Skin of body (tissue), 3 donors: ENCODE measurements at places on chromosomes 16 and 17.

GRCh38 chr17:57256708-57257112, 387 bp downstream of the MSI2 start:
- no peak for DNase-seq

DNA sequence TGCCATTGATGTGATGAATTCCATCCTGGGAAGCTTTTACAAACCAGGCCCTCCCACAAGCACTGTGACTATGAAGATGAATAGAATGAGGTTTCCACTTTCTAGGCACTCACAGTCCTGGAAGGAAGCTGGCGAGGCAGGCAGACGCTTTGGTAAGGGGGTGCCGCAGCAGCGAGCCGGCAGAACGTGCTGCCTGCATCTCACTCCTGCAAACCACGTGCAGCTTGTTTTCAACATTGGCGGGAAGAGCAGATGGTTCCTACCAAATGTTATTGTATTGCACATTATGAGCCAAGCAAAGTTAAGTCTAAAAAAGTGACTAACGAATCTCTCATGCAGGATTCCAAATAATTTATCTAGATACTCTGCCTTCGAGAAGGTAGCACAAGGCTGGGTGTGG, 3.7 kb upstream of the DNAI2 start:
- DNase-seq = peak; percentile 49

DNA sequence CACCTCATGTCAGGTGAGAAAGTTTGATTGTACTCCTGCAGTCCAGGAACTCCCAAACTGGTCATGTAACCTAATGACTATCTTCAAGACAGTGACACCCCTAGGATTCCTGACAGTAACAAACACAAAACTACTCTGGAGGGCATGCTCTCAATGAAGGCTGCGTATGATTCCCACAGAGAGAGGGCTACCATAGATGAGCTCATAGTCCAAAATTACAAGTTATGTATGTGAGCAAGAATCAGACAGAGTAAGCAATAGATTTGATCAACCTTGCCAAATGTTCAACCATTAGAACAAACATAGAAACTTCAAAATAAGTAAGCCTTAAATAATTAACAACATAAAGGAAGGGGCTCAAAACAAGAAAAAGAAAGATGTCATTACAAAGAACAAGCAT, 158.1 kb downstream of the COPRS start:
- DNase-seq = no peak

GRCh38 chr16:50296807-50297206, 30.5 kb downstream of the ADCY7 start:
- DNase-seq = no peak

DNA sequence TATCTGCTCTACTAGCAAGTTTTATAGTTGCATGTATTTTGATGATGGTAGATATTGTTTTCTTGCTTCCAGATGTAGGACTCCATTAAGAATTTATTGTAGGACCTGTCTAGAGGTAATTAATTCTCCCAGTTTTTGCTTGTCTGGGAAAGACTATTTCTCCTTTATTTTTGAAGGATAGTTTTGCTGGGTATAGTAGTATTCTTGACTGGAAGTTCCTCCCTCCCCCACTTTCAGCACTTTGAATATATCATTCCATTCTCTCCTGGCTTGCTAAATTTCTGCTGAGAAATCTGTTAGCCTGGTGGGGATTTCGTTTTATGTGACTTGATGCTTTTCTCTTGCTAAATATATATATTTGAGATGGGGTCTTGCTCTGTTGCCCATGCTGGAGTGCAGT, 8.0 kb upstream of the PHB1 start:
- no peak for DNase-seq

GRCh38 chr16:67104061-67104460, 5.7 kb upstream of the PHAF1 start:
- no peak for DNase-seq

DNA sequence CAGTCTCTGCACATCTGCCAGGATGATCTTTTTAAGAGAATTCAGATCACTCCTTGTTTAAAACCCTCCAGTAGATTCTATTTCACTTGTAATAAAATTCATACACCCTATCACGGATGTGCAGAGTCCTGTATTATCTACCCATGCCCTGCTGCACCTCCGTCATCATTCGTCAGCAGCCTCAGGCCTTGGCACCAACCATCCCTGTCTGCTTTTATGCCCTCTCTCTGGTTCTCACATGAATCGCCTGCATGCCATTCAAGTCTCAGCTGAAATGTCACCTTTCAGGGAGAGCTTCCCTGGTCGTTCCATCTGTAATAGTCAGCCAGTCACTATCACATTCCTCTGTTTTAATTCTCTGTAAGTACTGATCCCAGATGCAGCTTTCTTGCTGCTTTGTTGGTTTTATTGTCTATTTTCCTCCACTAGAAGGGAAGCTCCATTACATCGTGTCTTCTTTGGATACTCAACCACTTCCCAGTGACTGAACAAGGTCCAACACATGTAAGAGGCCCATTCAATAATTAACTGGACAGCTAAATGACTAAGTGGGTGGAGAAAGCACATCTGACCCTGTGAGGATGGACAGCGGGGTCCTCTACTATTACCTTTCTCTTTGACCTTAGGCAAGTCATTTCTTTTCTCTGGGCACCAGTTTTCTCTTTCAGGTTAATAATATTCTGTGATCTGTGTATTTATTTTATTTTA, 81.2 kb upstream of the GOT2 start:
- no peak for DNase-seq

GRCh38 chr17:57458718-57459285, 202.5 kb downstream of the MSI2 start:
- DNase-seq = no peak

- DNase-seq = no peak
Observed at GRCh38 chr17:82236142-82236971, 7.5 kb downstream of the SLC16A3 start.

DNA sequence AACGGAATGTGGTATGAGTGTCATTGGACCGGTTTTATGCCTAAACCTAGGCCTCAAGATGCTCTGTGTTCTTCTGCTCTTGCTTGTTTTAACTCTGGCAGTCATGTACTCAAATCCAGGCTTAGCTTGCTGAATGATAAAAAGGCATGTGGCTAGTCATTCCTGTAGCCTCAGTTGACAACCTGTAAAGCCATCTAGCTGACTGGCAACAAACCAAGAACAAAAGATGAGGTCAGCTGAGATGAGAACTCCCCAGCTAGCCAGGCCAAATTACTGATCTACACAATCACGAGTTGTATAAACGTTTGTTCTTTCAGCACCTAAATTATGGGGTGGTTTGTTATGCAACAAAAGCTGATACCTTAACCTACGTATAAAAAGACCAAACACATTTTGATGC, 1406.0 kb upstream of the CDH8 start:
- no peak for DNase-seq

GRCh38 chr16:10405386-10405939, 19.6 kb downstream of the ATF7IP2 start:
- DNase-seq = no peak

DNA sequence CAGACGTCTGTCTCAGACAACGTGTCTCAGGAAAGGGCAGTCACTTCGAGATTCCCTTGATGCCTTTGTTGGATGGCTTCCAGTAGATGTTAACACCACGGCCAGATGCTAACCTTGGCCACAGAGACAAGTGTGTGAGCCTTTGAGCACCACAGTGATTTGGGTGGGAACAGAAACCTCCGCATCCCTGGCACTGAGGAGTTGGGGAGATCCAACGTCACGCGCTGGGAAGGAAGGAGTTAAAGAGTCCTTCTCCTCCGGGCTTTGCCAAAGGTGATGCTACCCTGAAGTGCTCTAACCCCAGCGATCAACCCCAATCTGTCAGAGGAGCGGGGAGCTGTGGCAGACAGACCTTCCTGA, 3.0 kb upstream of the ABR start:
- DNase-seq = no peak

DNA sequence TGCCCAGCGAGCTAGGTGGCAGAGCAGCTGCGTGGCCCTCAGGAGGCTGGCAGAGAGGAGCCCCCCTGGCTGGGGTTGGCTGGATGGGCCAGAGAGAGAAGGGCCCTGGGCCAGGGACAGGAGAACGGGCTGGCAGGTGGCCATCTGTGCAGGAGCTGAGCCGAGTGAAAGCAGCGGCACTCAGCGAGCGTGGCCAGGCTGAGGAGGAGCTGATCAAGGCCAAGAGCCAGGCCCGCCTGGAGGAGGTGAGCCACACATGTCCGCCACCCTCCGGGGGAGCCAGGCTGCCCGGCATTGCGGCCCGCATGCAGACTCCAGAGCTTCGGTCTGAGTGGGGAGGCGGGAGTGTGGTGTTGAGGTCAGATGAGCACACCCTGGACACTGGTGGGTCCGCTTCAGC, 2.1 kb upstream of the RAC3 start:
- DNase-seq = no peak

- no peak for DNase-seq
Observed at GRCh38 chr16:4767872-4768548, 1.0 kb upstream of the ZNF500 start.

DNA sequence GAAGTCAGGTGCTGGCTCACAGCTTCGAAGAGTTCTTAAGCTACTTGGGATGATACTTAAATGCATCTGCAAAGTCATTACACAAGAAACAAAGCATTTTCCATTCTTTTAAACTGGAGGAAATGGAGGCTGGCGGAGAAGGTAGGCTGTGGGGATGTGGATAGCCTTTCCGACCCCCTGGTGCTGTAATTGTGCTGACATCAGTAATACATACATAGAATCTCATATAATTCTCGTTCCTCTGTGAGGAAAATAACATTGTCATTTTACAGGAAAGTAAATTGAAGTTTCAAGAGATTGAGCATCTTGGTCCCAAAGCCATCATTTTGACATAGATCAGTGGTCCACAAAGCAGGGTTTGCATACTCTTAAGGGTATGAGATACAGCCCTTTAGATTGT, 39.5 kb downstream of the UTP18 start:
- DNase-seq = no peak

DNA sequence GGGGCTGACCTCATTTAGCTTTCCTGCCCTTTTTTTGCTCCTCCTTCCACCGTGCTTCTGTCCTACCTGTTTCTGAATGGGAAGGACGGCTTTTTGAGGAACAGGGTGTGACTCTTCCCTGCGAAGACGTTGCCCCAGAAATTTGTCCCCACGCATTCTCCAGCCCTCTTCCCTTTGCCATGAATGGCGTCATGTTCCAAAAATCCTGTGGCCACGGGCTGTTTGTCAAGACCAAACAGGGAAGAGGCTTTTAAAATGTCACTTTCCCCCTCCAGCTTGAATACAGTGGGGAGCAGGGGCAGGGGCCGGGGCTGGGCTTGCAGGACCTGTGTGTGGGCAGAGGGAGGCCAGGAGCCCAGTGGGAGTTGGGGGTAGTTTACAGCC, 13.9 kb downstream of the MPRIP start:
- peak; percentile 17 for DNase-seq

DNA sequence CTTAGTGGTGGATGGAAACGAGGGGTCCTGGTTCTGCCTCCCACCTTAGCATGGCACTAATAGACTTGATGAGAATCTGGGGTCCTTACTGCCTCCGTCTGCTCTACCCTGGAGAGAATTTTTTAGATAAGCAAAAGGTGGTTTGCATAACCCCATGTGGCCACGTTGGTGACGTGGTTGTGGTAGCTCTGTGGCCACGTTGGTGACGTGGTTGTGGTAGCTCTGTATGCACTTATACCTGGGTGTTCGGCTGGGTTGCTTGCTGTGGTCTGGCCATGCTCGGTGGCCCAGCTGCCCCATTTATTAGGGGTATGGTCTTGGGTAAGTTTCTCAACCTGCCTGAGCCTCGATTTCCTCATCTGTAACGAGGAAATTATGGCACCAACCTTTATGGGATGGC, 13.0 kb downstream of the SPIRE2 start:
- no peak for DNase-seq

DNA sequence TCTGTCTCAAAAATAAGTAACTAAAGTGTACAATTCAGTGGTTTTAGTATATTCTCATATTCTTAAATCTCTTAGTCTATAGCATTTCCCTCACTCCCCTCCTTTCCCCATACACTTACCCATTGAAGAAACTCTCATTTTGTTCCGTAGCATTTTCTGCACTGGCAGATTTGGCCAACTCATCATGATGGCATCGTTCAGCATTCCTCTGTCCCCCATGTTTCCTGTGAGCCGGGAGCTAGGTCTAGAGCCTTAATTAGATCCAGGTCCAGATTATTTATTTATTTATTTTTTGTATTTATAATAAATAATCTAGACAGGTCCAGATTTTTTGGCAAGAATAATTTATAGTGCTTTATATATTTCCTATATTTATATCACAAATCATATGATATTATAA, 31.0 kb downstream of the HEATR3 start:
- no peak for DNase-seq

GRCh38 chr17:4407851-4408250, 25.9 kb upstream of the SPNS3 start:
- DNase-seq = no peak

- DNase-seq = no peak
Observed at GRCh38 chr16:27430923-27431484, 29.0 kb downstream of the IL21R start.

- no peak for DNase-seq
Observed at GRCh38 chr16:3861808-3862451, 18.6 kb downstream of the CREBBP start.

DNA sequence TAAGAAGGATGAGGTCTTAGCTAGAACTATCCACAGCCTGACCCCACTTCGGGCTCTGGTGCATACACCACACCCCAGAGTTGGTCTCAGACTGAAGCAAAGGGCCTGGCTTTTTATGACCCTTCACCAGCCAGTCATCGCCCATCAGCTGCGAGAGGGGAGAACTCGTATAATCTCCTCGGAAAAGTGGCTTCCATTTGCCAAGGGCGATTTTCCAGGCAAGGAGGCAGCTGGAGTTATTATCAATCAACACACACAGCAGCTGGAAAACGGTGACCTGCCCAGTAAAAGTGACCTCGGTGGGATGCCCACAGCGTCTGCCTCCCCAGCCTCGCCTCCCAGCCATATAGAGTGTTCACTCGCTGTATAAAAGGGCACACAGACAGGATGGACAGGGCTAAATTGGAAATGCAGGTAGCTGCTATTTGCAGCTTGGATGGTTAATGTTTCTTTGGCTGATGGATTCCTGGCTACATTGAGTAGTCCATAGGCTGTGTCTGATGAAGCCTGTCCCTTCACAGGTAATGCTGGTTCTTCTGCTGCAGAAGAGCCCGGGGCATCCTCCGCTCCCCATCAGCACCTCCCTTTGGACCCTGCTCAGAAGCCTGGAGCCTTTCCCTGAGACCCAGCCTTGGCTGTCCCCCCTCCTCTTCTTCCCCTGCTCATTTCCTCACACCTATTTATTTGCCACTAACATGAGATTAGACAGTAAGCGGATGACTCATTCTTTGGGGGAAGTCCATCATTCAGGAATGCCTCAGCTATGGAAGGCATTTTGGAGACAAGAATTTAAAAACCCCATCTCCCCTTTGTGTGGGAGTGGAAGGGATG, 45.7 kb downstream of the TMEM186 start:
- DNase-seq = no peak

GRCh38 chr17:12579288-12579687, 86.4 kb upstream of the MYOCD start:
- DNase-seq = no peak

- DNase-seq = no peak
Observed at GRCh38 chr16:21279501-21279900, 1.4 kb upstream of the CRYM start.

GRCh38 chr16:46785076-46785845, 37.1 kb upstream of the MYLK3 start:
- DNase-seq = no peak
